Epithelial cell of umbilical artery (primary cell): ENCODE measurements at places on chromosomes 6 and 20. TPM values are rescaled to one million over a fixed set of nuclear protein-coding genes. Genes with fewer than 3 reads are reported as not detected.

VWA7 gene
- total RNA-seq, result not detected in 2 replicates

CLPSL2 gene
- total RNA-seq, result not detected in 2 replicates

FNDC11 gene
- 0.15 and 1.3 TPM in 2 replicates for total RNA-seq

OPRM1 gene
- not detected in 2 replicates for total RNA-seq
